ENCODE measurements at places on chromosomes 2 and 18.

- no peak for DNase-seq
These were observed 13.7 kb downstream of the RUFY4 start for GRCh38 chr2:218082586-218083351.

DNA sequence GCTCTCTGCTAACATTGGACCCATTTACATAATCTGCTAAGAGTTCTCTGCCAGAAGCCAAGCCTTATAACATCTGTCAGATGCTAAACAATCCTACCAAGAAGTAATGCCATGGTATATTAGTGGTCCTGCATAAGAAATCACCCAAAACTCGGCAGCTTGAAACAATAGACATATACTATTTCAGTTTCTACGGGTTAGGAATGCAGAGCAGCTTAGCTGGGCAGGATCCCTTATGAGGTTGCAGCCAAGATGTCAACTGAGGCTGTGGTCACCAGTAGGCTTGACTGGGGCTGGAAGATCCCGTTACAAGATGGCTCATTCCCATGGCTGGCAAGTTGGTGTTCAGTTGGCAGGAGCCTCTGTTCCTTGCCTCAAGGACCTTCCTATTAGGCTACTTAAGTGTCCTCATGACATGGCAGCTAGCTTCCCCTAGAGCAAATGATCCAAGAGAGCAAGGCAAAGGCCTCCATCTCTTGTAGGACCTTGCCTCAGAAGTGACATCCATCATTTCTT is 25.1 kb upstream of the SOS1 start:
- DNase-seq = no peak

DNA sequence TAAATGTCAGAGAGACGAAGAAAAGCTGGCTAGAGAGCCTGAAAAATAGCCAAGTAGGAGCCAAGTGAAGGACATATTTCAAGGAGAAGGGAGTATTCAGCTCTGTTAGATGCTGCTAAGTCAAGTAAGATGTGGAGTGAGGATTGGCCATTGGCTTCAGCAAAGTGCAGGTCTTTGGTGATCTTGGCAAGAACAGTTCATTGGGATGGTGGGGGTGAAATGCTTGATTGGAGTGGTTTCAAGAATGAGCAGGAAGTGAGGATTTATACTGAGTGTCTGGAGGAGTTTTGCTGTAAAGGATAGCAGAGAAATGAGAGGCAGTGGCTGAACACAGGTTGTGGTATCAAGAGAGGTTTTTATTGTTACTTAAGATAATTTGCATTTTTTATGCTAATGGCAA is 139.7 kb downstream of the PRPF40A start:
- DNase-seq = no peak

- DNase-seq = no peak
These were observed 279.2 kb downstream of the PTPRM start for GRCh38 chr18:7846335-7846734.

GRCh38 chr2:10867692-10868420 is 43.9 kb upstream of the KCNF1 start:
- no peak for DNase-seq

DNA sequence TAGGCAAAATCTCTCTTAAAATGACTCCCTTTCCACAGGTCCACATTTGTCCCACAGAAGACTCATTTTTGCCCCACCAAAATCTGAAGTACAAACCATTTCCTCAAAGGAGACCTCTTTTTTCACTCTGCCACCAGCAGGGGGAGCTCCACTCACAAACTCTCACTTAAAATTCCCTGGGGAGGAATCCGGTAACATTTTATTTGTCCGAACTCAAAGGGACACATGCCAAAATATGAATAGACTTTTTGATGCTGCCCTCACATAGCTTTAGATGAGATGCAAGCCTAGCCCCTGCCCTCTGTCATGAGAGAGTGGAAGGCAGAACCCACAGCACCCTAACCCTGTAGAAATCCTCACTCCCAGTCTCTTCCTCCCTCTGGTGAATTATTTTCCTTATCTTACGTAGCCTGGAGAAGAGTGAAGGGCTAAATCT is 57.1 kb downstream of the RMDN2 start:
- DNase-seq = peak; percentile 47

GRCh38 chr18:43692099-43692690 is 414.9 kb upstream of the SYT4 start:
- DNase-seq = no peak
